WERI-Rb-1 (cell line): ENCODE measurements at places on chromosomes 3 and 15.

- no peak for DNase-seq
Measured at GRCh38 chr3:149784064-149784704, 8.2 kb downstream of the ANKUB1 start.

DNA sequence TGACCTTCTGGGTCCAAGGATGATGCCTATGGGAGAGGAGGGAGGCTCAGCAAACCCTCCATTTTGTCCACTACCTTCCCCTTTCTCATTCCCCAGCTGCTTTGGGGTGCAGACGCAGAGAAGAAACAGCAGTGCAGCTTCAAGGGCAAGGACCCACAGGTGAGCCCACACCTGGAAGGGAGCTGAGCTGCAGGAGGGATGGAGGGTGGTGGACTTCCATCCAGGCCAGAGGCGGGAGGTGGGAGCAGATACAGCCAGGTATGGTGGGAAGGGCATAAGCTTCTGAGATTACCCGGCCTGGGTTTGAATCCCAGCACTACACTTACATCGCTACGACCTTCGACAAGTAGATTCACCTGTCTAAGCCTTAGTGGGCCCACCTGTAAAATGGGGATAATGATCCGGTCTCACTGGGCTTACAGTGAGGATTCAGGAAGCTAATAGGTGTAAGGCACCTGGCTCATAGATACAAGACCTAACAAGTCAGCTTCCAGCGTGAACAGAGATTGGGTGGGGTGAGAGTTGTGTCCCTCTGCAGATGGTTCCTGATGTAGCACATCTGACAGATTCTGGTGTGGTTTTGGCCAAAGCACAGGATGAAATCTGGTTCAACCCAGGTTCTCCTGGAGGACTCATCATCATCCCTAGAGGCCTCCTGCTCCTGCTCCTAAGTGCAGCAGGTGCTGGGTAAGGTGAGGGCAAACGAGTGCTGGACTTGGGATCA, 15.9 kb downstream of the CIB1 start:
- DNase-seq, result no peak

- no peak for DNase-seq
Measured at GRCh38 chr3:169323578-169324451, 339.7 kb downstream of the MECOM start.

DNA sequence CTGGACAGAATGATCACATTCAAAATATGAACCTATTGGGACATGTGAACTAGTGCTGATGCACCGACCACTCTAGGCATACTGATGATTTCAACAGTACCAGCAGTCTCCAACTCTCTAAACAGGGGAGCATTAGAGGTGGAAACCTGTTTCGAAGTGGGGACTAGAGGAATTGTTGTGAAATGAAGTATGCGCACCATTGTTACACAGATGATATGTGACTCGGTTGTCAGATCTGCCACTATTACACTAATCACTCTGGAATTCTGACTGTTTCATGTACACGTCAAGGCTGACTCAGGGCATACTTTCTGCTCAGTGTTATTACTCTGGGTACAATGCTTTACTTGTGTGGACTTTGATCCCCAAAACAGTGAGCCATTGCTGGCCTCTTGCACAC, 198.2 kb upstream of the UBE2E2 start:
- DNase-seq, result no peak

- no peak for DNase-seq
Measured at GRCh38 chr3:109982201-109982600, 644.9 kb upstream of the DPPA4 start.

DNA sequence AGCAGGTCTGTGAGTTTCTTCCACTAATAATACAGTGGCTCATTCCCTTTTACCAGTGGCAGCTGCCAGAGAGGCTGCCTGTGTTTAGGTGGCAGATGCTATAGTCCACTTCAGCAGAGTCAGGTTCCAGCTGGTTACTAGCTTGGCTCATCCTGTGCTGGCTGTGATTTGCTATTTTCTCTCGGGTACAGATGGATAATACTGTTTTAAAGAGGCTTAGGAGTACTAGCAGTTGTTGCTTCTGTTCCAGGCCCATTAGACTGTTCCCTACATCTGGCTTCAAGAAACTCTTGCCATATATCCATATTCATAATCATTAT, 41.0 kb downstream of the ZNF609 start:
- peak; percentile 79 for DNase-seq

GRCh38 chr3:56939834-56940233, 120.6 kb upstream of the SPATA12 start:
- DNase-seq, result no peak

GRCh38 chr15:59539799-59540198, 71.8 kb upstream of the GCNT3 start:
- no peak for DNase-seq

GRCh38 chr3:57331078-57331610, 38.7 kb upstream of the ASB14 start:
- no peak for DNase-seq

DNA sequence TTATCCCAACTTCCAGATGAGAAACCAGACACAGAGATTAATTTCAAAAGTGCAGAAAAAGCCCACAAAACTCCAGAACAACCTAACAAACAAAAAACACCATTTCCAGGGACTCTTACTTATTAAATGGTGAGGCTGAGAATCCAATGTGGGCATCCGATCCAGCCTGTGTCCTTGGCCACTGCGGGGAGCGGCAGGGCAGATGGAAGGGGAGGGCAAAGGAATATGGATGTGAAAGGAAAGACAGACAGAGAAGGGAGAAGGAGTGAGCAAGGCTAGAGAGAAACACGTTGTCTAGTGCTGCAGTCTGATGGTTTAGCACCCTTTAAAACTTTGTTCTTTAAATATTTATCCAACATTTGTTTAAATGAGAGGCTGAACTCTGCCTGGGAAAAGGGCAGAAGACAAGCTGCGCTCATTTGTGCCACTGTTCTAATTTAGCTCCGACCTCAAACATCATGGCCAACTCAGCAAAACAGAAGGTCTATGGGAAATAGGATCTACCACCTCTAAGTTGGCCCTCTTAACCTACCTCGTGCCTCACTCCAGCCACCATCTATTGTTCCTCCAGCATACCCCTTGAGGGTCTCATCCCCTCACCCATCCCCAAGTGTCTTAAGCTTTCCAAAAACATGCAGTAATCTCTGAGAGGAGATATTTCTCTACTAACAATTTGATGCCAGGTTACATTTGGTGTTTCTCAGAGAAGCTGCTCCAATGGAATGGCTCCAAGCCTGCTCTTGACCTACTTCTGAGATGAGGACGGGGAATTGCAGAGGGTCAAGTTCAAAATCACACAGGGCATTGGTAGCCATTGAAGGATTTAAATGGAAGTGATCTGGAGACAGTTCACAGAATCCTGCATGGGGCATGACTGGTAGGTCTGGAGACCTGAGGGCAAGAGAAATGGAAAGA, 77.4 kb downstream of the CD47 start:
- DNase-seq, result peak; percentile 30

DNA sequence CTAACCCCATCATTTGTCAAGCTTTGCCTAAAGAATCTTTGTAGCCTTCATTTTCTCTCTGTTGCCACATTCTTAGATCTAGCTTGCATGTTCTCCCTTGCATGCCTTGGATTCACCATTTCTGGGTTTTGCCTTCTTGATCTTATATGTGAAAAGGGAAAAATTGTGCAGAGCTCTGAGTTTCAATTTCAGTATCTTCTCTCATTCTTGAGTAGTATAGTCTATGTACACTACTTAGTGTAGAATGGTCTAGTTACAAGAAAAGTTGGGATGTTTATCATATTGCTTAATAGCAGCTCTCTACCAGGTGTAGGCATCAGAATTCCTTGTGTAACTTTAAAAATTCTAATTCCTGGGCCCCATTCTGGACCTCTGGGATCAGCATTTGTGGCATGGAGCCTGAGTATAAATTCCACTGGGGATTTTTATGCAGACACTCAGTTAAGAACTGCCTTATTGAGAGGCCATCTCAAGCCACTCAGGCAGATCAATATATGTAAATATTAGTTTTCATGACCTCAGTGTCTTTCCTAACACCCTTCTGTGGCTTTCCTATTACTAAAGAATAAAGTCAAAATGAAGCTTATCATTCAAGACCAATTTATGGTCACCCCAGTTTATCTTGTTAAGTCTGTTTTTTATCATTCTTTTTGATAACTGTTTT, 23.4 kb downstream of the GTF2E1 start:
- no peak for DNase-seq

DNA sequence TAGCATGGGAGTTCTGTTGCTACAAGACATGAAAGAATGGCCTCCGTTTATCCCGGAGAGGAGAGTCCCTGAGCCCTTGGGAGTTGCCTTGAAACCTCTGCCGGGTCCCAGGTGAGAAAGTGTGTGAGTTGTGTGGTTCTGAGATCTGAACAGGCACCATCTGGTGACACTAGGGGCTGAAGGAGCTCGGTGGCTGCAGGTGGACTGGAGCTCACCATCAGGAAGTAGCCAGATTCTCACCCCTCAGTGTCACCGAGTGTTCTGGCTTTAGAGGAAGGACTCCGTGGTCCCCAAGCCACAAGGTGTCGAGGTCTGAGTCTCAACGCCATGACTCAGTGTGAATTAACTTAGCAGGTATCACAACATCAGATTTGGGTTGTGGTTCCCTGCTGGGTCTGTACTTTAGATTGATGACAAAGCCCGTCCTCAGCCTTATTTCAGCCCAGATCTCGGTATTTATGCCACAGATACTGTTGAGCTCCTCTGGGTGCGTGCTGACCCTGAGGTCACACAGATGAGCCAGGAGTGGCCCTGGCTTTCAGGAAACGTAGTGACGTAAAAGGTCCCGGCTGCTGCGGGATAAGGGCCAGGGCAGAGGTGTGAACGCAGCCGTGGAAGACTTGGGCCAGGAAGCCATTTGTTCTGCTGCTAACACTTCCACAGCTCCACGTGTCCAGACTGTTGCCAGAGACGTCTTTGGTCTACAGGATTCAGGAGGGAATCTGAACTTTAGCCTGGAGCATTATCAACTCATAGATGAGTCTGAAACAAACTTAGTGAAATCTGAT, 54.4 kb downstream of the PGPEP1L start:
- DNase-seq, result no peak

DNA sequence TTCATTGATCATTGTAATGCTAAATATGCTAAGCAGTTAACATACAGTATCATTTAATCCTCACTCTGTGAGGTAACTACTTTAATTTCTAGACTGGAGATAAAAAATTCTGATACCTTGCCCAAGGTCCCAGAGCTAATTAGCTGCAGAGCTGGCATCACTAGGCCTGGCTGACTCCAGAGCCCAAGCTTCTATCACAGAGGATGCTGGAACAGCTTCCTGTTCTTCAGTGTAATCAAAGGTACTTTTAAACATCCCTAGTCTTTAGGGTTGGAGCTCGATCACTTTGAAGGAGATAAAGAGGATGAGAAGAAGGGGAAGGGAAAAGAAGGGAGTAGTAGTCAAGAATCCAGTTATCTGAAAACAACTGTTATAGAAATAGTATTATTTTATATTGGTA, 37.1 kb upstream of the BOC start:
- no peak for DNase-seq

- no peak for DNase-seq
Measured at GRCh38 chr3:129837065-129837642, 56.4 kb downstream of the TMCC1 start.

- no peak for DNase-seq
Measured at GRCh38 chr3:148002705-148003205, 593.6 kb downstream of the ZIC1 start.

- DNase-seq, result no peak
Measured at GRCh38 chr3:18507333-18507732, 82.2 kb upstream of the SATB1 start.

- DNase-seq, result no peak
Measured at GRCh38 chr3:30353711-30354467, 252.5 kb upstream of the TGFBR2 start.

- DNase-seq, result no peak
Measured at GRCh38 chr3:58161435-58162398, 49.1 kb downstream of the DNASE1L3 start.

GRCh38 chr15:81400640-81401236, 26.7 kb upstream of the TMC3 start:
- peak; percentile 16 for DNase-seq

DNA sequence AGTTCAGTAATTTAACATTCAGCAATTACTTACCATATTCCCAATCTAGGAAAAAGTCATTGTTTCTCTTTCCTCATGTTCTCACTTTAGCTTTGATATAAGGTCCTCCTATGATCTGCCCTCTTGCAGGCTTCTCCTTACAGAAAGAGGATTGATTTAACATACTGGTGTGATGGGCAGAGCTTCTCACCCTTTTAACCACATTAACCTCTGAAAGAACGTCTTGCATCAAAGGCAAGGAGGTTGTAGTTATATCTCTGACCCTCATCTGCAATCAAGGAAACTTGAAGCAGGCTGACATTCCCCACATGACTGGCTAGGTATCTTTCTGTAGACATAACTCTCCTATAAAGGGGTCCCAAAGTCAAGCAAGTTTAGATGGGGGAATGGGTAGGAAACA, 39.5 kb downstream of the BTLA start:
- no peak for DNase-seq

DNA sequence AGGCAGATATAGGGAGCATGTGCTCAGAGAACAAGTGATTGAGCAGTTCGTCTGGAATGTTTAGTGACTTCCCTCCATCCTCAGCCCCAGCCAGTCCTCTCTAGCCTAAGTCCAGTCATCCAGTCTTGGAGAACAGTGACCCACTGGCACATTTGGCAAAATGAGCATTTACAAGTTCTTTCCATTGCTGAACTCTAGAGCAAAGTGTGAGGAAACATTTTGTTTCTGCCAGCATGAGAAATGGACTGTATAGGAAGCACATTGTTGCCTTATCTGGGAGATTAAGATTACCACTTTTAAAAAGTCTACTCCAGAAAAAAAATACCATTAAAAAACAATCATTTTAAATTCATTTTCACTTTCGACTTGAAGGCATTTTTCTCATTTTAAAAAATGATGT, 353.6 kb downstream of the SHQ1 start:
- no peak for DNase-seq

GRCh38 chr3:164233951-164234350, 844.3 kb downstream of the SI start:
- no peak for DNase-seq
